CD4-positive, alpha-beta T cell treated with Interleukin-17A for 4 hours (primary cell): ENCODE measurements at places on chromosomes 4 and X.

GRCh38 chr4:54427826-54428225, 198.7 kb downstream of the PDGFRA start:
- DNase-seq: no peak

- DNase-seq: no peak
These were observed 467.8 kb downstream of the GRXCR1 start for GRCh38 chr4:43360296-43360695.

DNA sequence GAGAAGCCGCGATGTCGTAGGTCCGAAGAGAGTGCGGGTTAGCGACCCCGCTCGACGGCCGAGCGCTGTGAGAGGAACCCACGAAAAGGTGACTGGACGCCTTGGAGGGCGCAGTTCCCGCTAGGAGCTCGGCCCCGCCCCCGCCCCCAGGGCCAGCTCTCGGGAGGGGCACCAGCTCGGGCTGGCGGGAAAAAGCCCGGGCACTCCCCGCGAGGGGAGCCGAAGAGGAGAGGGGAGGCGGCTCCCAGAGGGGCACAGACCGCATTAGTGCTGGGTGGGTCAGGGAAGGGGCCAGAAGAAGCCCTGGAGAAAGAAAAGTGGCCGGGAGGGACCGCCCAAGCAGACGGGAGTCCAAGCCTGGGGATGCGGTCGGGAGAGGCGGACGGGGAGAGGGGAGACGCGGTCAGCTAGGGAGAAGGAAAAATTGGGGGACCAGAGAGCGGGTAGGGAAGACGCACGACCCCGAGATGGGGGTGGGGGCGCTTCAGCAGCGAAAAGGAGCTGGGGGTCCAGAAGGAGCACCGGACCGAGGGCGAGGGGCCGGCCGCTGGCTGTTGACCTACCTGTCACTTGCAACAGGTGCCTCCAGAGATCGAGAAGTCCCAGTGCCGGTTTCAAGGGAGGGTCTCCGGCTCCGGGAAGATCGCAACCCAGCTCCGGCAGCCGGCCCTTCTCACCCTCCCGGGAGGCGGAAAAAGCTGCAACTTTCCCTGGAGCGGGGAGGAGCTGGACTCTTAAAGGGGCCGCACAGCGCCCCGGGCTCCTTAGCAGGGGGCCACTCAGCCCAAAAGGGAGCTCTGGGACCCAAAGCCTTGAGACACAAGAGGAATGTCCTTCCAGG, at the start of gene SYTL4:
SYTL4 (minus strand) TSS at position 681 of the 841 bp plus-strand sequence. CDS start 30,084 bp downstream, outside the sequence.
- DNase-seq: no peak

- DNase-seq: no peak
These were observed 76.2 kb downstream of the ANTXR2 start for GRCh38 chr4:79996851-79997250.

DNA sequence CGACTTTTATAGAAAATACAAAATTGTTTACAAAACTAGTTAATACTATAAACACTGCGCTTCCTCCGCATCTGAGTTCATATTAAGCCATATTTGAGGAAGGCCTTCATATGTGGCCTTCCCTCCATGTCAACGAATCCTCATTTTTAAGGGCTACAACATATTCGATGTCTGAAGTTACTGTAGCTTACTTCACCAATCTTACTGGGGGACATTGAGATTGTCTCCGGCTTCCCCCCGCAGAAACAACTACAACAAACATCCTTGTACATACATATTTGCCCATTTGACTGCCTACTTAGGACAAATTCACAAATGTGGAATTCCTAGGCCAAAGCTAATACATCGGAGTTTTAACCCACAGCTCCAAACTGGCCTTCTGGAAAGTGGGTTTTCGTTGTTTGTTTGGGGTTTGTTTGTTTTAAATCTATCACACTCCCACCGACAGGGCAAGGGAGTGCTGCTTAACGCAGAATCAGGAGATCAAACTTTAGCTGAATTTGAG, 581 bp upstream of the FAM114A1 start:
- no peak for DNase-seq

- no peak for DNase-seq
These were observed 184.7 kb downstream of the ARHGAP6 start for GRCh38 chrX:11481035-11481434.

DNA sequence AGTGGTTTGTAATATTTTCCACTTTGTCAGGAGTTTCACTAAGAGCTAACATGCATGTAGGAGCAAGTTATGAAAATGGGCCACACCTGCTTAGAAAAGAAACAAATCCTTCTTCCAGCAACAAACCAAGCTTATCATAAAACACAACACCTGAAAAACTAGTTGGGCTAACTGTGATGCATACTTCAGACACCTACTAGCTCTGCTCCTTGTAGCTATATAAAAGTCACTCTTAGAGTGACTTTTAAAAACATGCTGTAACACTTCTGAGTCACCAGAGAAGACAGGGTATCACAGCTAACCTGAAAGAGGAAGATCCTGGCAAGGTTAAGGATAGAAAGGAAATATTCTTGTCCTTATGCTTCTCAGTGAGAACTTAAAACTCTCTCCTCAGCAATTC, 3.6 kb upstream of the SLAIN2 start:
- no peak for DNase-seq

GRCh38 chrX:84046403-84046984, 141.5 kb downstream of the RPS6KA6 start:
- DNase-seq: peak; percentile 38

GRCh38 chrX:75365243-75365975, 91.5 kb downstream of the UPRT start:
- DNase-seq: no peak

DNA sequence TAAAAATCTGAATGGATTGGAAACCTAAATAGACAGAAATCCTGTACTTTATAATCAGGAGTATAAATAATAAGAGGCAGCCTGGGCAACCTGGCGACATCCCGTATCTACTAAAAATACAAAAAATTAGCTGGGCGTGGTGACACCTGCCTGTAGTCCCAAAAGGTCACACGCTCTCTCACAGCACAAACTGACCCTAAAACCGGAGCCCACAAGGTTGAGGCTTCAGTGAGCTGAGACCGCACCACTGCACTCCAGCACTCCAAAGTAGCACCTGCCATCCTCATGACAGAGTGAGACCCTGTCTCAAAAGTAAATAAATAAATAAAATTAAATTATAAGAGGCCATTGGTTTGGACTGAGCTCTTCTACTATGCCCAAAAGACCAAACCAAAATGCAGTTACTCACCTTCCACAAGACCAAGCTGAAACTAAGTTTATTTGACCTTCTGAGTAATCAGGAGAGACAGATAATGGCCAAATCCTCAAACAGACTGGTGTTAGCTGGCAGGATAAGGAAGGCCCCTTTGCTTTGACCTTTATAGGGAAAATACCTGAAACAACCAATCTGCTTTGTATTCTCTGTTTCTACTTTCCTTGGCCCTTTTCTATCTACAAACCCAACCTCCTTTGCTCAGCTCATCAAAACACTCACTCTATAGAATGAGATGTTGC, 3.2 kb upstream of the GRSF1 start:
- DNase-seq: no peak

DNA sequence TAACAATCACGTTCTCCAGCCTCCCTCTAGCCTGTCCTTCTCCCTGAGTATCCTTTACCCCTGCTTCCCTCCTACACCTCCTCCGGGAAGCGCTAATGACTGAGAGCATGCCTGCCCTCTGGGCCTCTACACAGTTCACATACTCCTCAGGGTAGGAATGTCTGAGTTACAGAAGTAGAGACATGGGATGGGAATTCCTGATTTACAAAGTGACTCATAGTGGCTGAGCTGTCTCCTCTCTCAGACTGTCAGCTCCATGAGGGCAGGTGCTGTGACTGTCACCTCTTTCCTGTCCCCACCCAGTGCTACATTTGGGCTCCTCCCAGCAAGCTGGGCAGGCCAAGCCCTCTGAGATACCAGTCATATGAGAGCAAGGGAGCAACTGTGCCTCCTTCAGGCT, 2.6 kb downstream of the LAS1L start:
- DNase-seq: no peak

DNA sequence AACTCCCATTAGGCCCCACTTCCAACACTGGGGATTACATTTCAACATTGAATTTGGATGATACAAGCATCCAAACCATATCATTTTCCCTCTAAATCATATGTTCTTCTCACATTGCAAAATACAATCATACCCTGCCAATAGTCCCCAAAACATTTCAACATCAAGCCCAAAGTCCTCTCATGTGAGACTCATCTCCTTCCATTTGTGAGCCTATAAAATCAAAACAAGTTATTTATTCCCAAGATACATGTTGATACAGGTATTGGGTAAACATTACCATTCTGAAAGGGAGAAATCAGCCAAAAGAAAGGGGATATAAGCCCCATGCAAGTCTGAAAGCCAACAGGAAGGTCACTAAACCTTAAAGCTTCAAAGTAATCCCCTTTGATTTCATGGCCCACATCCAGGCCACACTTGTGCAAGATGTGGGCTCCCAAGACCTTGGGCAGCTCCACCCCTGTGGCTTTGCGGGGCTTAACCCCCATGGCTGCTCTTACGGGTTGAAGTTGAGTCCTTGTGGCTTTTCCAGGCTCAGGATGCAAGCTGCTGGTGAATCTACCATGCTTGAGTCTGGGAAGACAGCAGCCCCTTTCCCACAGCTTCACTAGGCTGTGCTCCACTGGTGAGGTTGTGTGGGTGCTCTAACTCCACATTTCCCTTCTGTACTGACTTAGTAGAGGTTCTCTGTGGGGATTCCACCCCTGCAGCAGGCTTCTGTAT, 40.6 kb upstream of the SERTM2 start:
- no peak for DNase-seq

GRCh38 chrX:22634083-22634482, 361.4 kb downstream of the CBLL2 start:
- no peak for DNase-seq

GRCh38 chr4:109977854-109978501, 65.3 kb downstream of the EGF start:
- DNase-seq: no peak

GRCh38 chr4:19298998-19299397, 952.7 kb upstream of the SLIT2 start:
- DNase-seq: no peak

DNA sequence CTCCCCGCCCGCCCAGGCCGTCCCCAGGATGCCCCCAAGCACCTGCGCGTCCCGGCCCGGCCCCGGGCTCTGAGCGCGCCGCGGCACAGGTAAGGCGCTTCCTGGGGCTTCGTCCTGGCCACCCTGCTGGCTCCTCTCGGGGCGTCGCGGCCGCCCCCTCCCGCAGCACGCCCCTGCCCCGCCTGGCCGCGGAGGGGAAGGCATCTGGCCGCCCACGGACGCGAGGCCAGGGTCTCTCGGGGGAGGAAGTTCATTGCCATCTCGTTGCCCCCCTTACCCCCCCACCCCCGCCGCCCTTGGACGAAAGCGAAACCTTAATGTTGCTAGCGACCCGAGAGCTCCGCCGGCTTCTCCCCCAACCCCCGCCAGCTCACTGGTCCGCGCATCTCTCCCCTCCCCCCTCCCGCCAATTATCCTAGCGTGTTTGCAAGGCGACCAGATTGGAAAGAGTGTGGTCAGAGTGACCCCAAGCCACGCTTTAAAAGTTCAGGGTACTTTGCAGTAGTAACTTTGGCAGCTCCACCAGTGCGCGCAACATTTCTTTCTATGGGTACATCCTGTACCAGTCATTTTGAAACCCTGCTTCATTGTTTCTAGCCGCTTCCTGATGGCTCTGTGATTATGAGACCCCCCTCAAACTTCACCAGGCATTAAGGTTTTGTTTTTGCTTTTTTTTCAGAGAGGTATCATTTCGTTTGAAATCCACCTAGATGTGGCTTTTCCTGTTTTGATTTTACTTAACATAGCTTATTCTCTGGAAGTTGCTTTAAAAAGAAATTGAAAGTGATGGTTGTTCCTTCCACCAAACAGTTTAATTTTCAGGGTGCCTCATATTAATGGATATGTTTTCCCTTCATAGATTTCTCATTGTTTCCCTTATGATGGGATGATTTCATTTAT, 626 bp downstream of the TBC1D1 start:
- DNase-seq: peak; percentile 64

- no peak for DNase-seq
These were observed 23.7 kb downstream of the SULT1E1 start for GRCh38 chr4:69836287-69836686.

GRCh38 chr4:53744446-53745160, 153.3 kb upstream of the LNX1 start:
- no peak for DNase-seq

DNA sequence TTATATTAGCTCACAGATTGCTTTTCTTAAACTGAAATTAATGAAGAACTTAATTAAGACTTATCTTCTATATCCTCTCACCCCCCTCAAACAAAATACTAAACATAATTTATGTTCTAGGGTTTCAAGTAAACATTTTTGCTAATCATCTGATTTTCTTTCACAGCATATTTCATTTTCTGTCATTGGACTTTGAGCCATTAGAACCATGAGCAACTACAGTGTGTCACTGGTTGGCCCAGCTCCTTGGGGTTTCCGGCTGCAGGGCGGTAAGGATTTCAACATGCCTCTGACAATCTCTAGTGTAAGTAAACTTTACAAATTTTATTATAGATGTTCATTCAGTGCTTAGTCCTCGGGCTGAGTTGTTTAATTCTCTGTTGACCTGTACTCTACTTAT, 3.3 kb downstream of the PDLIM5 start:
- DNase-seq: no peak

GRCh38 chrX:140034916-140035315, 69.6 kb upstream of the CXorf66 start:
- DNase-seq: no peak

- no peak for DNase-seq
These were observed 54.7 kb upstream of the ZXDA start for GRCh38 chrX:57964975-57965374.

- DNase-seq: no peak
These were observed 46.8 kb downstream of the UCHL1 start for GRCh38 chr4:41303372-41304118.

DNA sequence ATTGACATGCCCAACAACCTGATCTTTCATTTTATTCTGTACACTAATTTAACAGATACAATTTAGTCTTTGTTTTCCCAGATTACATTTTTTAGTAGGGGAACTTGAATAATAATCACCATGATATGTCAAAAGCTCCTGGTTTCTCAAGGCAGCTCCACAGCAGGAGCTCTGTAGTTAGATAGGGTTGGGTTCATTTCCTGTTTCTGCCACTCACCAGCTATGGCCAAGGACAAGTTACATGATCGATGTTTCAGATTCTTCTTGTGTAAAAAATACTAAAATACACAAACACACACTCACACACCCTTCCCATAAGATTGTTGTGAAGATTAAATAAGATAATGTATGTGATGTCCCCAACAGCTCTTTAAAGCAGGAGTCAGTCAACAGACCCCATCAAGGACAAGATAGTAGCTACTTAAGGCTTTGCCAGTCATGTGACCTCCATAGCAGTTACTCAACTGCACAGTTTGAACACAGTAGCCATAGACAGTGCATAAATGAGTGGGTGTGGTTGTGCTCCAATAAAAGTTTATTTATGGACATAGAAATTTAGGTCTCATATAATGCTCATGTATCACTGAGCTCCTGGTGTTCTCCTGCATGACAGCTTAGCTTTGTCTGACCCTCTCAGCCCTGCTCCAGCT, 18.4 kb downstream of the GUCY1A1 start:
- DNase-seq: no peak

- DNase-seq: peak; percentile 31
These were observed 24.2 kb upstream of the CSF2RA start for GRCh38 chrX:1244164-1245076.

DNA sequence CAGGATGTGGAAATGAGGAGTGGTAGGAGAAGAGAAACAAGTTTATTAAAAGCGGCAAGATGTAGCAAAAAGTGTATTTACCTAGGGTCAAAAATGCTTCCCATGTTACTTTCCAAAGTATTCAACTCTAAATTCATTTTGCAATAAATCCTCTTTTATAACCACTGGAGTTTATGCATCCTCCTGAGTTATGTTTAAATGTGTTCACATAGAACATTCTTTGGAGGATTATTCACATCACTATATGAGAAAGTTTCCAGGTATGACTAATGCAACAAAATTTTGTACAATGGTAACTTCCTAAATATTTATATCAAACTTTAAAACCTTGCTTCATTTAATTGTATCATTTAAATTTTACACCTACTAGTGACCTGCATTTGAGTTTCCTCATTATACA, 870.6 kb upstream of the SLIT2 start:
- no peak for DNase-seq
